ENCODE measurements at places on chromosomes 11 and 22. TPM values are rescaled to one million over a fixed set of nuclear protein-coding genes. Genes with fewer than 3 reads are reported as not detected.

Gene PLEKHA7
- total RNA-seq: not detected

Gene C11orf97
- not detected for total RNA-seq

Gene CENPM
- 3.5 TPM for total RNA-seq

Gene GAL
- total RNA-seq: 4.8 TPM

Gene PLAAT4
- total RNA-seq: 13.2 TPM

Gene DNAJB13
- total RNA-seq: not detected

Gene EIF1AD
- 28.2 TPM for total RNA-seq

Gene SAA1
- total RNA-seq: not detected

Gene CFL1
- total RNA-seq: 951 TPM

Gene CELF1
- 99.4 TPM for total RNA-seq

Gene LRRC4C
- total RNA-seq: 0.15 TPM

Gene CD3D
- not detected for total RNA-seq

Gene POU2F3
- total RNA-seq: 0.29 TPM

Gene LIMK2
- total RNA-seq: 25.7 TPM

Gene POU2AF2
- total RNA-seq: not detected

Gene NPAS4
- total RNA-seq: 0.29 TPM

Gene IGLL1
- total RNA-seq: not detected

Gene POLR3H
- total RNA-seq: 28.6 TPM

Gene TSGA10IP
- 0.33 TPM for total RNA-seq

Gene ANO9
- not detected for total RNA-seq

Gene PGA4
- total RNA-seq: not detected

Gene SNU13
- total RNA-seq: 83.4 TPM

Gene DKK3
- total RNA-seq: 448 TPM

Gene RIMBP3B
- total RNA-seq: not detected

Gene HSPB2
- 0.99 TPM for total RNA-seq

Gene SCO2
- 4.1 TPM for total RNA-seq

Gene SLC5A1
- total RNA-seq: not detected

Gene ZNRF3
- total RNA-seq: 3.5 TPM

Gene TIGD3
- total RNA-seq: not detected

Gene CHCHD10
- total RNA-seq: 0.58 TPM

Gene MS4A6E
- total RNA-seq: not detected

Gene PCNX3
- total RNA-seq: 30.8 TPM

Gene OR2AG1
- not detected for total RNA-seq

Gene LRRC55
- not detected for total RNA-seq

Gene LDHA
- 484 TPM for total RNA-seq

Gene PDXP
- 9.1 TPM for total RNA-seq

Gene PGA5
- 0.29 TPM for total RNA-seq

Gene IL10RA
- not detected for total RNA-seq

Gene PATE4
- total RNA-seq: not detected

Gene HIPK3
- 80.9 TPM for total RNA-seq

Gene GTSE1
- total RNA-seq: 0.50 TPM

Gene MMP12
- 0.44 TPM for total RNA-seq

Gene RTN4RL2
- not detected for total RNA-seq

Gene RSF1
- 21.8 TPM for total RNA-seq

Gene UPK3A
- not detected for total RNA-seq

Gene FGF3
- not detected for total RNA-seq

Gene TECTA
- total RNA-seq: 0.87 TPM

Gene GP1BB
- total RNA-seq: 6.6 TPM

Gene STX3
- 20.2 TPM for total RNA-seq

Gene PATE2
- total RNA-seq: 0.29 TPM

Gene LYVE1
- not detected for total RNA-seq

Data from smooth muscle cell of trachea (primary cell).